ENCODE measurements at places on chromosomes 2 and 18.

GRCh38 chr2:109613081-109613921 lies 465 bp downstream of the SEPTIN10 start:
- DNase-seq = peak; percentile 76

DNA sequence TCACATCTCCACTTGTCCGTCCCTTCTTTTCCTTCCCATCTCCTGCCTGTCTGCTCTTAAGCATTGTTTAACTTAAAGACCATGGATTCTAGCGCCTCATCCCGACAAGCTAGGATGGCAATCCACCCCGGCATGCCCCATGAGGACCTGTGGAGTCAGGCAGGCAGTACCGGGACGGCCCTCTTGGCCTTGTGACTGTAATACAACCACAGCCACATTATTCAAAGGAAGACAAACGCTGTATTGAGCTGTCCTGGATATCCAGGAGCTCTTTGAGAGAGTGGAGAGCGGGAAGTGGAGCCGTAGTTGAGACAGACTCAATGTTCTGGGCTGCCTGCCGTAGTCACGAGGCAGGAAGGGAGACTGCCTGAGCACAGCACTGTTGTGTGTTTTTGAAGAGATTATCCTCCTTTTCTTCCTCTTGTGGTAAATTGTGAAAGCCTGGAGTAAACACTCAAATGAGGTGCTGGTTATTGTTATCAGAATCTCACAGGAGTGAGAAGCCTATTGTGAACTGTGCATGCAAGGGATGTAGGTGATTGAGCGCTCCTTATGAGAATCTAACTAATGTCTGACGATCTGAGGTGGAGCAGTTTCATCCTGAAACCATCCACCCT lies 929.8 kb upstream of the CNTNAP5 start:
- no peak for DNase-seq

DNA sequence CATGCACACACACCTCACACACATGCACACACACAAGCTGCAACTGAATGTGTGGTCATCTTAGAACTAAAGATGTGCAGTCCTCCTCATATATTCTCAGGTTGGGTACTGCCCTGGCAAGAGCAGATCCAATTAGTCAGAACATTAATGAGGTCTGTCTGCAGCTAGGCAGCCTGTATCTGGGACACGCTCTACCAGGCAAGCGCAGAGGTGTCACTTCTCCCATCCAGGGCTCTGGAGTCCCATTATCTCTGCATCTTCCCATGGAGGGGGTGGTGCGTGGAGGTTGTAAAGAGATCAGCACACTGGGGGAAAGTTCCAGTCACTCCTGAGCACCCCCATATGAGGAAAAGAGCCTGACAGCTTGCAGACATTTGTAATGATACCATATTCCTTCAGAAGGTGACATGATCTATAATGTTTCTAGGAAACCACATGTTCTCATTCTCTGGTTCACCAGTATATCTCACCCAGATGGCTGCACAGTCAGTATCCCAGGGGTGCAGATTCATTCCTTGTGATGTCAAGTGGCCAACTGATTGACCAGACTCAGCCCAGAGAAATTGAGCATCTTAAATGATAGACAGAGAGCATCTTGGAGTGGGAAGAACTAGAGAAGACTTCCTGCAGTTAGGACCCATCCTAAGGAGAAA lies 95.4 kb downstream of the RTN4 start:
- no peak for DNase-seq

- peak; percentile 64 for DNase-seq
These were observed 31.4 kb downstream of the EPG5 start for GRCh38 chr18:45935591-45936335.

DNA sequence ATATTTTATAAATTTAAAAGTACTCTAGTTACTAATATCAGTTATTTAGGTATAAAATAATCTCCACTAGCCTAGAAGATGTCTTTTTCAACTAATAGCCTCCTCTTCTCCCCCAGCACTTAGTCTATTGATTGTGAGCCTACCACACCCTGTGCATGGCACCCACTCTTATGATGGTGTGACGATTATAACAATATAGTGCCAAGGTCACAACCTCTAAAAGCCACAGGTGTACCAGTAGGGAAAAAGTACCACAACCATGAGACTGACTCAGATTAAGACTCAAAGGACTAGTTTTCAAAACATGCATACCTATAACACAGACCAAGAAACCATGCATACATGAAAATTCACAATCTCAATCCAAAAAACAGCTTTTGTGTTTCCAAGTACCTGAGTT lies 27.6 kb downstream of the THADA start:
- DNase-seq = no peak

GRCh38 chr2:238296638-238297457 lies 8.4 kb upstream of the PER2 start:
- no peak for DNase-seq

DNA sequence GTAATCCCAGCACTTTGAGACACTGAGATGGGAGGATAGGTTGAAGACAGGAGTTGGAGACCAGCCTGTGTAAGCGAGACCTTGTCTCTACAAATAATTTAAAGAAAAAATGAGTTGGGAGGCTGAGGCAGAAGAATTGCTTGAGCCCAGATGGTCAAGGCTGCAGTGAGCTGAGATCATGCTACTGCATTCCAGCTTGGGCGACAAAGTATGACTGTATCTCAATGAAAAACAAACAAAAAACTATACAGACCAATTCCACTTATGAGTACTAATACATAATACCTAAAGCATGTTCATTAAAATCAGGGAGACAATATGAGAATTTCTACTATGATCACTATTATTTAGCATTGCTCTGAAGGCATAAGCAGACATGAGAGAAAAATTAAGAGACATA lies 12.6 kb downstream of the RNF149 start:
- DNase-seq = peak; percentile 90

DNA sequence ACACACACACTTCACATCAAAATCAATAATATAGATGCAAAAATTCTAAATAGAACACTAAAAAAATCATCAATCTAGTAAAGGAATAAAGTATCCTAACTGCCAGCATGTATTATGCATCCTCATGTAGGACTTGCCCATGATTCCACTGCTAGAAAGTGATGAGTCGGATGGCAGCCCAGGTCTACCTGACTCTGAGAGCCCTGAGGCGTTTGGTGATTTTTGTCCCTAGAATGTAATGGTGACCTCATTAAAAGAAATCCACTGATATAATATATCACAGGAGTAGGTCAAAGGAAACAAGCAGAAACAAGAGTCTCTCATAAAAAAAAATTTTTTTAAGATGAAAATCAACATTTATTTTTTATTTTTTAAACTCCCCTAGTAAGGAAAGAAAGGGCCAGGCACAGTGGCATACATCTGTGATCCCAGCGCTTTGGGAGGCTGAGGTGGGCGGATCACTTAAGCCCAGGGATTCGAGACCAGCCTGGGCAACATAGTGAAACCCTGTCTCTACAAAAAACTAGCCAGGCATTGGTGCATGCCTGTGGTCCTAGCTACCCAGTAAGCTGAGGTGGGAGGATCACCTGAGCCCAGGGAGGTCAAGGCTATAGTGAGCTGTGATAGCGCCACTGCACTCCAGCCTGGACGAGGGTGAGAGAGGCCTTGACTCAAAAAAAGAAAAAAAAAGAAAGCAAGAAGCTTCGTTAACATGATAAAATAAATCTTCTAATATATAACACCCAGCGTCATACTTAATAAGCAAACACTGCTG lies 24.4 kb upstream of the ACTG2 start:
- DNase-seq = no peak
